ENCODE measurements at places on chromosomes 4 and X. TPM values are rescaled to one million over a fixed set of nuclear protein-coding genes. Genes with fewer than 3 reads are reported as not detected.

DNA sequence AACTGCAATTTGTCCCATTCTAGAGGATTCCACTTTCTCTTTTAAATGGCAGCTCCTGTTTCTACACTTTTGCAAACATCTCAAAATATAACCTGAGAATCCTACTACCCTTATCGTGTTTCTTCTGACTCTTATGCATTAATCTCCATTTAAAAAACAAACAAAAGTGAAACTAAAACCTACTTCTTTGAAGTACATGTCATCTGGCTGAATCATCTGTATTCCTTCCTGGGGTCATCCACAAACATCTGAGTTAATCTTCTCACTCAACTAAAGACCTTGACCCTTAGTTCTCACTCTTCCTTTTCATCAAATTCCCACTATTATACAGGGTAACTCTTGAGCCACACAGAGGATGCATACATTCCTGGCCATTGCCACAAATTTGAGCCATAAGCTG is 584.8 kb downstream of the PPARGC1A start:
- no peaks in the 10 kb centered on the region for H3K36me3 ChIP-seq
- DNase-seq: no peak
- H3K27me3 ChIP-seq: no peaks in the 10 kb centered on the region
- no peaks in the 10 kb centered on the region for H3K4me1 ChIP-seq

DNA sequence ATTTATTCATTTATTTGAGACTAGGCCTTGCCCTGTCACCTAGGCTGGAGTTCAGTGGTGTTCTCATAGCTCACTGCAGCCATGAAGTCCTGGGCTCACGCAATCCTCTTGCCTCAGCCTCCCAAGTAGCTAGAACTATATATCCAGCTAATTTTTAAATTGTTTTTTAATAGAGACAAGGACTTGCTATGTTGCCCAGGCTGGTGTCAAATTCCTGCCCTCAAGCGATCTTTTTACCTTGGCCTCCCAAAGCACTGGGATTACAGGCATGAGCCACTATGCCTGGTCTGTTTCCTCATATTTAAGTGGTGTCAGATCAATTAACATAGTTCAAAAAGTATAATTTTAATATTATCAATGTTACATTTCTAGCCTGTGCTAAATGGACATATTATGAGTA is 68.5 kb downstream of the AFF1 start:
- H3K27ac ChIP-seq: no peak overlapping the region
- peaks cover 45% of the 10 kb centered on the region for H3K4me1 ChIP-seq
- H3K4me3 ChIP-seq: no peak overlapping the region
- H3K36me3 ChIP-seq: peaks cover 1% of the 10 kb centered on the region
- no peak for DNase-seq
- no peaks in the 10 kb centered on the region for H3K27me3 ChIP-seq

DNA sequence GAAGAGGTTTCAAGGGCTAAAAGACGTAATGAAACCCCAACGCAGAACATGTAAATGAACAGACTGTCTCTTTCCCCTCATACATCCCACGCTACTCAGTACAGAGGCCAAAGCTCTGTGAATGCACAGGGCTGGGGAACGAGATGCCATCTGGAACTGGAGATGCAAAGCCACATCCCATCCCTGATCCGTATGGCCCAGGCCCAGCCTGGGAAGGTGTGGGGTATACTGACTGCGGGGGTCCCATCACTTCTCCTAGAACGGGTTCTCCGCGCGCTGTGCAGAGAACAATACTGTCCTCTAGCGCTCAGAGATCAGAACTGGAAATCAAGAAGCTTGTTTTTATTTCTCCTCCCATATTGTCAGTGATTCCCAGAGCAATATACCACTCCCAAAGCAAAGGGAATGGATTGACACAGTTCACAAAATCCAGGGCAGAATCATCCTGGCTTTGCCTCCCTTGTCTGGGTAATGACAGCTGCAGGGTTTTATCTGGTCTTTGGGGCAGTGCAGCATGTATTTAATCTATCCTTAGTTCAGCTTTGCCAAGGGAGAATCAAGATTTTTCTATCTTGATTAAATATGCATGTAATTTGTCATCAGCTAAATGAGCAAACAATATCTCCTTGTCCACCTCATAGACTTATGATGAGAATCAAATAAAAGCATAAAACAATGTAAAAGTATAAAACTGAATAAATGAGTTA is 47.3 kb upstream of the TLR3 start:
- H3K4me3 ChIP-seq: no peak overlapping the region
- H3K27ac ChIP-seq: no peak overlapping the region
- H3K36me3 ChIP-seq: no peaks in the 10 kb centered on the region
- peak; percentile 80 for DNase-seq
- peaks cover 9% of the 10 kb centered on the region for H3K4me1 ChIP-seq

DNA sequence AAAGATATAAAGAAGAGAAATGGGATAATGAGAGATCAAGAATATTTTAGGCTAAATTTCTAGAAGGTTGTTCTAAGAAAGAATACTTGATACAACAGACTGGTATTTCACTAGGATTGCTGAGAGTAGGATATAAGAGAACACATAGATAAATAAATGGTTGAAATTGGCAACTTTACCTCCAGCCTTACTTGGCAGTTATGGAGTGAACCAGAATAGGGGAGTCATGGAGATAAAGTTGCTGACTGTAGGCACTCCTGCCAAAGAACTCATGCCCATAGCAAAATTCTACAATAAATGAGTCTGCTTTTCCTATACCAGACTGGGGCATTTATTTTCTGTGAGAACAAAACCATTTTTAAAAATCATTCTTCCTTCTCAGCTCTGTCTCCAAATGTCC is 26.4 kb upstream of the MMRN1 start:
- H3K4me1 ChIP-seq: no peaks in the 10 kb centered on the region
- H3K36me3 ChIP-seq: no peaks in the 10 kb centered on the region
- H3K27me3 ChIP-seq: no peaks in the 10 kb centered on the region

- H3K27ac ChIP-seq: no peak overlapping the region
- H3K36me3 ChIP-seq: no peaks in the 10 kb centered on the region
- no peaks in the 10 kb centered on the region for H3K27me3 ChIP-seq
Measured at GRCh38 chr4:184715526-184715925, 18.4 kb downstream of the CENPU start.

DNA sequence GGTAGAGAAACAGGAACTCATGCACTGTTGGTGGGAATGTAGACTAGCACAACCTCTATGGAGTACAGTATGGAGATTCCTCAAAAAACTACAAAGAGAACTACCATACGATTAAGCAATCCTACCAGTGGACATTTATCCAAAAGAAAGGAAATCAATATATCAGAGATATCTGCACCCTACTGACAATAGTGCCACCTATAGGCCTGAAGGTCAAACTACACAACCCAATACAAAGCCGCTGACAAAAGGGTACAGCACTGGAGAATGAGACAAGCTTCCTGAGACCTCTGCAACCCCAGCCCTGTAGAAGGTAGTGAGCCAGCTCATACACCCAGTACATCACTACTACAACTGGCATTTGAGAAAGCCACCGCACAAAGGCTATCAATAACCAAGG is 67.1 kb downstream of the CBR4 start:
- H3K4me3 ChIP-seq: no peak overlapping the region
- no peaks in the 10 kb centered on the region for H3K4me1 ChIP-seq
- no peak overlapping the region for H3K27ac ChIP-seq
- H3K36me3 ChIP-seq: no peaks in the 10 kb centered on the region
- no peaks in the 10 kb centered on the region for H3K27me3 ChIP-seq

- H3K4me1 ChIP-seq: peaks cover 3% of the 10 kb centered on the region
- H3K4me3 ChIP-seq: no peak overlapping the region
- H3K36me3 ChIP-seq: no peaks in the 10 kb centered on the region
Measured at GRCh38 chr4:141658309-141658708, 21.9 kb downstream of the IL15 start.

GRCh38 chrX:118254611-118255010 is 91.3 kb upstream of the WDR44 start:
- H3K4me1 ChIP-seq: no peaks in the 10 kb centered on the region
- no peaks in the 10 kb centered on the region for H3K27me3 ChIP-seq

GRCh38 chr4:152342293-152342692 is 193.6 kb downstream of the FBXW7 start:
- H3K4me1 ChIP-seq: no peaks in the 10 kb centered on the region
- H3K27me3 ChIP-seq: no peaks in the 10 kb centered on the region
- peaks cover 7% of the 10 kb centered on the region for H3K36me3 ChIP-seq
- H3K4me3 ChIP-seq: no peak overlapping the region
- no peak overlapping the region for H3K27ac ChIP-seq

DNA sequence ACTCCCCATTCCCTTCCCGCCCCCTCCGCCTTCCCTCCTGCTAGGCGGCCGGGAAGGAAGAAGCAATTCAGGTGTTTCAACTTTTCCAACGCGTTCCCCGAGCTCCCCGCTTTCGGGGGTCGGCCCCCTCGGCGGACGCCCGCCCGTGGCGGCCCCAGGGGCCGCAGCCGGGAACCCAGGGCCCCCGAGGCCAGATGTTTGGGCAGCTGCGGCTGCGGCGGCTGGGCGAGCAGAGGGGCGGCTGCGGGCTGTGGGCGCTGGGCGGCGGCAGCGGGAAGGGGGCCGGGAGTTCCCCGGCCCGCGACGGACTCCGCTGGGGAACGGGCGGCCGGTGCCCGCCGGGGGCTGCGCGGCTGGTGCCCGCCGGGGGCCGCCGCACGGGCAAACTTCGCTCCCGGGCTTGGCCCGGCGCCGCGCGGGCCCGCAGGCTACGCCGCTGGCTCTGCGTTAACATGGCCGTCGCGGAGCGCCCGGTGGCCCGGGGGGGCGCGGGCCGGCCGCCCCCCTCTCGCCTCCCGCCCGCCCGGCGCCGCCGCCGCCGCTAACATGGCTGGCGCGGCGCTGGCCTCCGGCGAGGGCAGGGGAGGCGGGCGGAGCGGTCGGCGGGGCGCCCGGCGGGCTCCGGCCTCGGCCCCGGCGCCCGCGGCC is 510 bp downstream of the HMGB3 start:
- peaks cover 2% of the 10 kb centered on the region for H3K36me3 ChIP-seq
- H3K4me1 ChIP-seq: no peaks in the 10 kb centered on the region
- peak overlapping the region; percentile 53 for H3K27ac ChIP-seq
- peaks cover 2% of the 10 kb centered on the region for H3K27me3 ChIP-seq
- DNase-seq: no peak
- peak overlapping the region; percentile 54 for H3K4me3 ChIP-seq

- no peaks in the 10 kb centered on the region for H3K4me1 ChIP-seq
- no peak for DNase-seq
- no peak overlapping the region for H3K4me3 ChIP-seq
Measured at GRCh38 chr4:10753336-10753735, 68.8 kb upstream of the CLNK start.

DNA sequence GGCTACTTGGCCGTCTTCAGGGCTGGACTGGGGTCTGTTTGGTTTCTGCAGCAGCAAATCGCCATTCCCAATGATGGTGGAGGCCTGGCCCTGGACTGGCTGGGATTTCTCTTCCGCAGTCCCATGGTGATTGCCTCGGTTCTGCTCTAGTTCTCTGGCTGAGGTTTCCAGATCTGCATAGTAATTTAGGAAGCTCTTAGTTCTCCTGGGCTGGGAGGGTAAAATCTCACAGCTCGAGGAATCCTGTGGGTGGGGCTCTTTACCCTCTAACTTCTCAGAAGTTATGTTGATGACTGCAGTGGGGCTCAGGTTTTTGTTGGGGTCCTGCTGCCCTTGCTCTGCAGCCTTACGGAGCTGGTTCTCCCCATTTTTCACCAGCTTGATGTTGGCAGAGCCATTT is 200.6 kb downstream of the APBB2 start:
- peaks cover 6% of the 10 kb centered on the region for H3K36me3 ChIP-seq
- no peaks in the 10 kb centered on the region for H3K27me3 ChIP-seq
- no peak overlapping the region for H3K4me3 ChIP-seq
- H3K4me1 ChIP-seq: peaks cover 2% of the 10 kb centered on the region

- H3K4me1 ChIP-seq: no peaks in the 10 kb centered on the region
- no peak overlapping the region for H3K27ac ChIP-seq
- no peaks in the 10 kb centered on the region for H3K36me3 ChIP-seq
Measured at GRCh38 chr4:128461291-128462102, 173.9 kb upstream of the PGRMC2 start.

DNA sequence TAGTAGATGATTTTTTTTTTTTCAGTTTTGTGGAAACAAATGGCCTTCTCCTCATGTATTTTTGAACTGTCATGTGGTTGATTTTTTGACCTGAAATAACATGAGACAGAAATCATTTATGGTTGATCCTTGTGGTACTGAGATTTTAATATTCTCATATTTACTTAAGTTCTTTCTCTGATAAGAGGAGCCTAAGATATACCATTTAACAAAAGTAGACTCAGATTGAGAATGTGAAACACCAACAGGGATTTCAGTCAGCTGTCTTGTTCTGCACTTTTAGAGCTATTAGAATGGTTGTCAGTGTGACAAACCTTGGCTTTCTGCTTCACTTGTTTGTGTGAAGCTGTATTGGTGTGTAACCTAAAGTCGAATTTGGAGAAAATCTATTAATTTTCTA is 575.7 kb downstream of the SPOCK3 start:
- no peak overlapping the region for H3K27ac ChIP-seq
- no peak overlapping the region for H3K4me3 ChIP-seq
- no peaks in the 10 kb centered on the region for H3K4me1 ChIP-seq
- H3K36me3 ChIP-seq: no peaks in the 10 kb centered on the region
- no peaks in the 10 kb centered on the region for H3K27me3 ChIP-seq

GRCh38 chr4:37365888-37366287 is 121.3 kb downstream of the NWD2 start:
- no peak overlapping the region for H3K4me3 ChIP-seq
- no peaks in the 10 kb centered on the region for H3K36me3 ChIP-seq
- H3K27me3 ChIP-seq: no peaks in the 10 kb centered on the region
- H3K4me1 ChIP-seq: no peaks in the 10 kb centered on the region
- DNase-seq: no peak

GRCh38 chrX:107484002-107484726 is 34.7 kb downstream of the FRMPD3 start:
- peaks cover 21% of the 10 kb centered on the region for H3K4me1 ChIP-seq
- no peak overlapping the region for H3K27ac ChIP-seq
- H3K27me3 ChIP-seq: peaks cover 3% of the 10 kb centered on the region
- H3K4me3 ChIP-seq: no peak overlapping the region

- no peaks in the 10 kb centered on the region for H3K36me3 ChIP-seq
- H3K4me3 ChIP-seq: no peak overlapping the region
- peaks cover 42% of the 10 kb centered on the region for H3K4me1 ChIP-seq
- H3K27me3 ChIP-seq: no peaks in the 10 kb centered on the region
- H3K27ac ChIP-seq: peak overlapping the region; percentile 60
- DNase-seq: peak; percentile 67
Measured at GRCh38 chr4:57064811-57065711, 45.1 kb downstream of the IGFBP7 start.

- no peak overlapping the region for H3K4me3 ChIP-seq
Measured at GRCh38 chr4:99853999-99854398, 37.4 kb downstream of the DAPP1 start.

GRCh38 chrX:10902001-10902400 is 209.1 kb upstream of the HCCS start:
- H3K4me3 ChIP-seq: no peak overlapping the region
- no peaks in the 10 kb centered on the region for H3K36me3 ChIP-seq
- no peaks in the 10 kb centered on the region for H3K27me3 ChIP-seq
- H3K4me1 ChIP-seq: no peaks in the 10 kb centered on the region

PFKFB1 gene
- 0.34 TPM for total RNA-seq

ADH1B gene
- 1,115 TPM for total RNA-seq

SORBS2 gene
- 38.4 TPM for total RNA-seq

TLR10 gene
- total RNA-seq: 4.4 TPM

GABRQ gene
- not detected for total RNA-seq

HSFX3 gene
- total RNA-seq: not detected

MUC7 gene
- not detected for total RNA-seq

TRIM60 gene
- not detected for total RNA-seq

CXorf51A gene
- not detected for total RNA-seq

FSTL5 gene
- total RNA-seq: not detected

TEX13D gene
- total RNA-seq: not detected

PAK3 gene
- 1.4 TPM for total RNA-seq

FHIP1A gene
- 27.1 TPM for total RNA-seq

PTPN13 gene
- 95.0 TPM for total RNA-seq

ITIH6 gene
- total RNA-seq: not detected

TCEAL2 gene
- not detected for total RNA-seq

SPATA4 gene
- total RNA-seq: 4.1 TPM
